Tongue (tissue), 3 donors: ENCODE measurements at places on chromosomes 2 and 18. TPM values are rescaled to one million over a fixed set of nuclear protein-coding genes. Genes with fewer than 3 reads are reported as not detected.

DNA sequence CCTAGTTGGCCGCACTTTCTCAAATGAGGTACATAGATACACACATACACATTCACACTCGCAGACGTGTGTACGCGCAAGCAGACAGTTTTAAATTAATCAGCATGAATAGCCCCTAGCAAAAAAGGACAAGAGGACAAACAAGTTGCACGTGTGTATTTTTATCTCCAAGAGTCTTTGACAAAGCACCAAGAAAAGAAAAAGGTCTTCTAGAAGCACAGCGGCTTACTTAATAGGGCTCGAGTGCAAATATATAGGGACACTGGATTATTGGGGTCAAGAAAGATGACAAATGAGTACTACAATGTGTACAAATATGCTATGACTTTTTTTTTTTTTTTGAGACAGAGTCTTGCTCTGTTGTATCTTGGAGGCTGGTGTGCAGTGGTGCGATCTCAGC is 1.7 kb upstream of the BCL2 start:
- DNase-seq = peak; percentile 18

DNA sequence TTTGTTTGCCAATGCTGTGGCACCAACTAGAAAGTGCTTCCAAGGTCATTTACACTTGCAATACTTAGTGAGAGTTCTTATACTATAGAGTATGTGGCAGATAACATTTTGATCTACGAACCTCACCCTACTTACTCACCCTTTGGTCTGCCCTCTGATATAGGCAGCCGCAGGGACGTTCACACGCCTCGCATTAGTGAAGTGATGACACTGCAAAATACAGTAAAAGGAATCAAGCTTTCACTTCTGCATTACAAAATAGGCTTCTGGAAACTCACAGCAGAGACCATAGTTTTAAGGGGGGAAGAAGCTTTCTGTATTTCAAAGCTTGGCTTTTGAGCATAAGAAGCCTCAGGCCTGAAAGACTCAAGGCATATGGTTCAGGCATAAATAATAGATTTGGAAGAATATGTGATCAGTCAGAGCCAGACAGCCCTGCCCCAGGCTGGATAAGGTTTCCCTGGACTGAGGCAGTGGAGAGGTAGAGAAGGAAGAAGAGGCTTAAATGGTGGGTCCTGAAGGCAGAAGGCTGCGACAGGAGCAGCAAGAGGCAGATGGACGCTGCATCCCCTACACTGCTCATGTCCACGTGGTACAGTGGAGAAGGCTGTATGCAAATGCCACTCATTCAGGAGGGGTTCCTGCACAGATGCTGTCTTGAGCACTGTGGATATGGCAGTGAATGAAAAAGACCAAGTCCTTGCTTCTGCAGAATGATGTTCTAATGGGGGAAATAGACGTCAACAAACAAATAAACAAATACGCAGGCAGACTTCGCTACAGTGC is 63.1 kb downstream of the FECH start:
- no peak for DNase-seq

GRCh38 chr2:234412726-234413125 is 84.2 kb downstream of the ARL4C start:
- DNase-seq = peak; percentile 73

GRCh38 chr2:5561006-5561405 is 131.2 kb upstream of the SOX11 start:
- DNase-seq = peak; percentile 44

The SPHKAP gene
- total RNA-seq = 18.2 TPM

The ABCG5 gene
- total RNA-seq = not detected

The ALLC gene
- total RNA-seq = not detected

DNA sequence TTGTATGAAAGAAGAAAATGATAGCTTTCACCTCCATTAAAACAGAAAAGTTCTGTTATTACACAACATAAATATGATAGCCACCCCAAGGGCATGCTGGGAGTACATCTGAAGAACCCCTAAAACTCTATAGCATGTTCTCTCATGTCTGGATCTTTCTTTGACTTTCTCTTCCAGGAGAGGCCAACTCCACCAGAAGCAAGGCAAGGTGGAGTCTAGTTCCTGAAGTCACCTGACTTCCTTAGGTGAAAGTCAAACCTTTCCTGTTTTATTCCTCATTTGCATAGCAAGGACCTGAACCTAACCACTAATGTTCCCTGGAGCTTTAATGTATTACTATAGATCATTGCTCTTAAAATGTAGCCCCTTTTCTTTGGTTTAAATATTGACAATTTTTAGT is 5.7 kb downstream of the STAT1 start:
- DNase-seq = no peak

DNA sequence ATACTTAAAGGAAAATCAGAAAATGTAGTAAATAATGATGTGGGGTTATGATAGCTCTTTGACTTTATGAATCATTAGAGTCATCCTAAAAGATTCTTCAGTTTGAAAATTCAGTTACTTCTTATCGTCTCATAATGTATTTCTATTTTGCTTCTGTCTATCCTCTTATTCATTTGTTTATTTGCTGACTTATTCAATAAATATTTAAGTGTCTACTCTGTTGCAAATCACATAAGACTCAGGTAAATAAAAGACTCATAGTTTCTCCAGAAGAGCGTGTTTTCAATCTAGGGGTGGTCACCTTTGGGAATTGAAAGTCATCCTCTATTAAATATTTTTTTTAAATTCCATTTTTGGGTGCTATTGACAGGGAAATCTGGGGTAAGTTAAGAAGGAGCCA is 69.1 kb upstream of the RBMS1 start:
- no peak for DNase-seq

- DNase-seq = no peak
These were observed 19.7 kb upstream of the TUBB6 start for GRCh38 chr18:12288403-12288755.

DNA sequence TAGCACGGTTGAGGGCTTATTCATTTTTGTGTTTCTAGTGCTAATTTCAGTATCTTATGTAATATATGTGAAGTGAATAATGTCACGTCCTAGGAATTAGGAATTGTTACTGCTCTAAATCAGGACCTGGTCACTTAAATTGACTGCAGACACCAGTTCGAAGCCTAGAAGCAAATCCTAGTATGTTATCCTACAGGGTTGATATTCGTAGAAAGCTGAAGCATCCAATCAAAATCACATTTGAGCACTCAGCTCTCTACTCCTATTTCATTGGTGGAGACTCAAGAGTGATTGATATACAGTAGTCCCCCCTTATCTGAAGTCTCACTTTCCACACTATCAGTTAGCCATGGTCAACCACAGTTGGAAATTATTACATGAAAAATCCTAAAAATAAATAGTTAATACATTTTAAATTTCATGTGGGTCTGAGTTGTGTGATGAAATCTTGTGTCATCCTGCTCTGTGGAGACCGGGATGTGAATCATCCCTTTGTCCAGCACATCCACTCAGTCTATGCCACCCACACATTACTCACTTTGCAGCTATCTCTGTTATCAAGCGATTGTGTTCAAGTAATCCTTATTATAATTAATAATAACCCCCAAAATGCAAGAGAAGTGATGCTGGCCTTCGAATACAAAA is 35.2 kb upstream of the SCN9A start:
- no peak for DNase-seq

DNA sequence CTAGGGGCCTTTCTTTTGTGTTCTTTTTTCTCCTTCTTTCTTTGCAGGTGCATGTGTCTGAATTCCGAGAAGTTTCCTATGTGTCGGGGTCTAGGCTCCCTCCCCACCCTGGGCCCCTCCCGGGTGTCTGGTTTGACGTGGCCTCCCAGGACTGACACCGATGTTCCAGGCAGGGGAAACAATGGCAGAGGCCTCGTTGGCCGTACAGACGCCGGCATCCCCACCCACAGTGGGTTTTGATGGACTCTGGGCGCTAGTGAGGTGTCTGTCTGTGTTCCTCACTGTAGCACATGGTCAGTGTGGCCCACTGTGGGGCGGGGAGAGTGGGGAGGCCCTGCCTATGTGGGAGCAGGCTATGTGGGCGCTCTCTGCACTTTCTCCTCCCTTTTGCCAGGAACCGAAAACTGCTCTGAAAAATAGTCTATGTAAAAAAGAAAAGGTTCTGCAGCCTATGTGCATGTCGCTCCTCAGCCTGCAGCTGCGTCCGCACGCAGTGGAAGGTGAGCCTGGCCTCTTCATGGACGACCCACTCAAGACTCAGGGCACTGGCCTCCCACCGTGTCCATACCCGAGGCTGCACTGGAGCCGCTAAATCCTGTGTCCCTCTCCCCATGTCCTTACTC is 90.9 kb upstream of the ASB18 start:
- DNase-seq = no peak

The MITD1 gene
- total RNA-seq = 24.1 TPM

- DNase-seq = no peak
These were observed 18.4 kb downstream of the FN1 start for GRCh38 chr2:215417400-215417951.

GRCh38 chr18:73407506-73407905 is 539.7 kb upstream of the NETO1 start:
- peak; percentile 1 for DNase-seq

- DNase-seq = peak; percentile 75
These were observed 73.1 kb downstream of the ACKR3 start for GRCh38 chr2:236642584-236643291.

The LIPG gene
- total RNA-seq = 2.9 TPM

DNA sequence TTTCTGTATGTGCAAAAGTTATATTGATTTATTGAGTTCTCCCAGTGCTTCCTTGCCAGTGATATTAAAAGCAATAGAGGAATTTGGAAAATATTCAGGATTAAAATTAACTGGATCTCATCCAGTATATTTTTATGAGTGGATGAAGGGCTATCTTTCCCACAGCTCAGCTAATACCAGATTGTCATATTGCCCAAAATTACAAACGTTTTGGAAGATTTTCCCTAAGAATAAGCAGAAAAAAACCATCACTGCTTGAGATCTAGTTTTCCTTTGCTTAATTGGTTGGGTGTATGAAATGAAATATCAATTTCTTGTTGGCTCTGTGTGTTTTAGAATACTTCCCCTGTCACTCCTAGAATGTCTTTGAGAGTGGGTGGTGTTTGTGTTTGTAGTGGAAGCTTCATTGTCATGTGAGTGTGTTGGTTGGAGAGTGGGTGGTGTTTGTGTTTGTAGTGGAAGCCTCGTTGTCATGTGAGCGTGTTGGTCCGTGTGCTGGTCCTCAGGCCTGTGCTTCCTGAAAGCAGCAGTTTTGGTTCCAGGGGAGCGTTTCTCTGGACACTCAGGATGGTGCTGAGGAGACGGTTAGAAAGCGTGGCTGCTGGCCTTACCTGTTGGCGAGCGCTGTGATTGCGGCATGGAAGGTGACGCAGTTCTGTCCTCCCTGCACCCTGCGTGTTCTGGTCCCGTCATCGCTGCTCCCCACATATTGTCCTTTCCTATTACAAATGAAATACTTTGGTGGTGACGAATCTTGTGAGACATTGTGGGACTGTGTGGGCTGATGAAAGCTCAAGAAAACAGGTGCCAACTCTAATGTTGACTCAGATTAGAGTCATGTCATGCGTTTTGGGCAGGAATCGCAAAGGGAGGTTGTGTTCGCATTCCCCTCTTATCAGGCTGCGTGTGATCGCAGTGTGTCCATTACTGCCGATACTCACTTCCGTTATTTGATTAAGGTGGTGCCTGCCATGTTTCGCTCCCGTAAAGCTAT is 12.4 kb downstream of the ASB1 start:
- DNase-seq = no peak

GRCh38 chr2:238643400-238643907 is 204.4 kb upstream of the TWIST2 start:
- no peak for DNase-seq

DNA sequence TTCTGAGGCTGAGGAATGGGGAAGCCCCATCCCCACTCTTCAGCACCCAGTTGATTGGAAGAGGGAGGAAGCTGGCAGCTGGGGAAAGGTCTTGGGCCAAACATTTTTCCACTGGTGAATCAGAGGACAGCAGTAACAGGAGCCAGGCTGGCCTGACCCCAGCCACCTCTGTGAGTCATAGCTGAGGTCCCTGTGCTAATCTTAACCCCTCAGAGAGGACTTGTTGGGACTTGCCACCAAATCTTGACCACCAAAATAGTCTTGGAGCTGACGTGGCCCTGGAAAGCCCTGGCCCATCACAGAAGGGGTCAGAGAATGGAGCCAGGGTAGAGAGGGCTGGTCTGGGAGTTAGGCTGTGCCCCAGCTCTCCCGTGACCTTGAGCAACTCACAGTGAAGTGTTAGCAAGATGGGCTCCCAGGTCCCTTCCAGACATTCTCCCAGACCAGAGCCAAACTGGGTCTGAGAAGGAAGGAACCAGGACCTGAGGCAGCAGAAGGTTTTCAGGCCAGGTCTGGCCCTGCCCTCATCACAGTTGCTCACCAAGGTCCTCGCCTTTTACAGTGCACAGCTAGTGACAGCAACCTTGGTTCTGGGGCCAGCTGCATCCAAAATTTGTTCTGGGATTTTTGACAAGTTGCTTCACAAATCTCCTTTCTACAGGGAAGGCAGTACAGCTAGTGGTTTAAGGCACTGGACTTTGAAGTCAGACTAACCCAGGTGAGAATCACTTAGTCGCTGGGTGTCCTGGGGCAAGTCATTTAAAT is 266.6 kb downstream of the CYP26B1 start:
- peak; percentile 17 for DNase-seq

The CLEC4F gene
- not detected for total RNA-seq

DNA sequence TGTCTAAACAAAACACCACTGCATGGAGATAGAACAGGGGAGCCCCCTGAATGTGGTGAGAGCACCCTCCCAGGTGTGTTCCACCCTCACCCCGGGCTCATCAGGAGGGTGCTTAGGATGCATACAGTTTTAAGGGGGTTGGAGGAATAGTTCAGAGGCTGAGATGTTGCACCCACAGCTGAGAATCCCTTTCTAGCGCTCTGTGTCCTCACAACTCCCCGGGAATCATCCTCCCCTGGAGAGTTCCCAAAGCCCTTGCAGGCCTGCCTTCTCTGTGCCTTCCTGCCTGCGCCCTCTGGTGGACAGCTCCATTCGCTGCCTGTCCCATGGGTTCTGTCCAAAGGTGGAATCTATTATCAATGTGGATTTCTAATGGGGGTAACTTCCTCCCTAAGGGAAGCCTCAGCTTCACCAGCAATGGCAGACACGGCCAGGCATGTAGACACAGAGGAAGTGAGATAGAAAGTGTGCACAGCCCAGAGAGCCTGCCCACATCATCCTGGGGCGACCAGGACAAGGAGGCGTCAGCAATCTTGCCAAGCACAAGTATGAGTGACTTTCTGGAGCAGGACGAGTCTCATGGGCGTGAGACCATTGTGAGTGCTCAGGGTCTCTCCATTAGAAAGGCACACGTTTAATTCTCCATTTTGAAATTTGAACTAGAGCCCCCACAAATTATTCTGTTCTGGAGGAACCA is 1.2 kb upstream of the UGT1A5 start:
- DNase-seq = peak; percentile 81

The SPDYA gene
- 4.2 TPM for total RNA-seq

- no peak for DNase-seq
These were observed 85.6 kb downstream of the IKZF2 start for GRCh38 chr2:213065583-213066442.

- no peak for DNase-seq
These were observed at the start of gene RAX for GRCh38 chr18:59272891-59273758. RAX (minus strand) TSS chr18:59273454; CDS start chr18:59273206, 248 bp downstream.

DNA sequence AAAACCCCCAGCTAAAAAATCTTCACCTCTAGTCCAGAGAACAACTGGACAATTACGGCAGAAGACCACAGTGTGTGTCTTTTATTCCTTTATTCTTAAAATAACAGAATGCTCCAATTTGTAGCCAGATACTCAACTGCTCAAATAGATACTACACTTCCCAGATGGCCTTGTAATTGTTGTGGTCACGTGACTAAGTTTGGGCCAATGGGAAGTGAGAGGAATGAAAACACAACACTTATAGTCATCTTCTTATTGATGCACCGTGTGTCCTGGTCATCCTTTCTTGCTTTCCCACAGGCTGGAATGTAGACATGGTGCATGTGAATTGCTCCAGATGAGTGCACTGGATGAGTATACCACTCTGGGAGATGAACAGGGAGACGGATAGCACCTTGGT is 145.1 kb downstream of the CDC42EP3 start:
- no peak for DNase-seq
